Stimulated activated CD4-positive, alpha-beta T cell treated with anti-CD3 and anti-CD28 coated beads, TNF-alpha, amount 100 ng/mL, for 48 hours (primary cell): ENCODE measurements at places on chromosomes 11 and 22.

DNA sequence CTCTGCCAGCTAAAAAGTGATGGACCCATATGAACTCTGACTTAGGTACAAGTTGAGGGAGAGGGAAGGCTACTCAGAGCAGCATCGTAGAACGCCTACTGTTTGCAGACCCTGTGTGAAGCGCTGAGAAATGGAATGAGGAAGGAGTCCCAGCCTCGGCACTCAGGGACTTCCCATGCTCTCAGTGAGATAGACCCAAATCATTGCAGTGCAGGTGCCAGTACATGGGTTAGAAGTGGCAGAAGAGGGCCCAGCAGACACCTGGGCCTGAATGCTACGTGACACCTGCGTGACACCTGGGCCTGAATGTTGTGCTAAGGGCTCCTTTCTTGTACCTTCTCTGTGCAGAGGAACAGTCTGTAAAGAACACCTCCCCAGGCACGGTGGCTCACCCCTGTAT is 2.6 kb upstream of the PDGFB start:
- no peak for DNase-seq

- no peak for DNase-seq
Observed at GRCh38 chr11:9681583-9682372, 17.9 kb downstream of the SWAP70 start.

GRCh38 chr11:36692704-36693103 is 94.7 kb upstream of the RAG2 start:
- no peak for DNase-seq

GRCh38 chr22:38699143-38699542 is 1.6 kb downstream of the JOSD1 start:
- DNase-seq = no peak
